Stimulated activated CD4-positive, alpha-beta T cell treated with anti-CD3 and anti-CD28 coated beads, Interleukin-1b, Interleukin-23, amount 100 ng/mL, for 4 hours (primary cell): ENCODE measurements at places on chromosomes 5 and 9.

DNA sequence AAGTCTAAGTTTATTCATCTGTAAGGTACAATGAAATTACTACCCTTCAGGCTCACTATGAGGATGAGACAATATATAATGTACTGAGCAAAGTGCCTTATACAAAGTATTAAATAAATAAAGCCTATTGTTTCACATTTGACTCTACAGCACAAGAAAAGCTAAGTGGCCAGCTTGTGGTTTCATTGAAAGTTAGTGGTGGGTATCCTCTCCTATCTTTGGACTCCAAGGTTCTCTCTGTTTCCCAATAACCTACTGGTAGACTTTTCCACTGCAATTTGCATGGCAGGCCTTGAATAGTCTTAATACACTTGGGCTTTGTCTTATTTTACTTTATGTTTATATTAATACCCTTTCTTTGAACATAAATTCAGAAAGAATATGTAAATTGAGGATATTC lies 262.7 kb downstream of the DEPDC1B start:
- DNase-seq = no peak

- DNase-seq = no peak
Observed at GRCh38 chr9:105313238-105313637, 68.8 kb downstream of the SLC44A1 start.

DNA sequence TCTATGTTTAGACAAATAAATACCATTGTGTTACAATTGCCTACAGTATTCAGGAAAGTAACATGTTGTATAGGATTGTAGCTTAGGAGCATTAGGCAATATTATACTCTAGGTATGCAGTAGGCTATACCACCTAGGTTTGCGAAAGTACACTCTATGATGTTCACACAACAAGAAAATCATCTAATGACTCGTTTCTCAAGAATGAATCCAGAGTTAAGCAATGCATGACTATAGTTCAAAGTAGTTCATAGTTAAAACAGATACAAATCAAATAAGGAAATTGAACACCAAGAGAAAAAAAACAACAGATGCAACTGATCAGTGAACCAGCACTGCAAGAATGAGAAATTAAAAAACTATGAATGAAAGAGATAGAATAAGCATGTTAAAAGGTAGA lies 27.6 kb upstream of the ABLIM3 start:
- no peak for DNase-seq

DNA sequence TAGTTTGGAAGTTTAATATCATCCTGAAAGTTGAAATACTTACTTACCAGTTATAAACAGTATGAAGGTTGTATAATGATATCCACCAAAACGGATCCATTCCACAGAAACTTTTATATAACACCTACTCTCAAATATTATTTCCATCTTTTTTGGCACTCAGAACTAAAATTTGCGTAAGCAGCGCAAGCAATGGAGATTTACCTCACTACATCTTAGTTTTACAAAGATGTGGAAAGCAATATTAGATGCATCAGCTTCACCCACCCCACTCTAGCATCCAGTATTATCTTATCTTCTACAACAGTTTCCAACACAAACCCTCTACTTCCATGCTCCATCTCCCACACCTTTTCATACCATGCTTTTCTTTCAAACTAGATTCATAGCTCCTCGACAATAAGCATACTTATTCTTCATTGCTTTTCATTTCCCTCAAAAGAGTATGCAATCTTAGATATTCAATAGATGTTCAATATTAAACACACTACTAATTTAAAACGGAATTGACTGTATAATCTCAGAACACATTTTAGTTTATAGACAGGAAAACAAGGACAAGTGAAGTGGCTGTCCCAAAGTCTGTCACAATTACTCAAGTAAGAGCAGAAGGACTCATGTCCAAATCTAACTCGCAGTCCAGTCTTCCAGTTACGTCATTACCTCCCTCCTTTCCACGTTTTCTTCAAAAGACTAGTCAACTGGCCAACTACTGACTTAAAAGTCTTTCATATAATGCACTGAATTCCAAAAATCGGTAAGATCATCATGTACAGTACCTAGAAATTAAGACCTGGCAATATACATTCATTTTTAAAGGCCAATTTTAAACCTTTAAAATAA lies 2.2 kb downstream of the PPP2CA start:
- no peak for DNase-seq
